SK-N-DZ (cell line): ENCODE measurements at places on chromosomes 12 and 14.

DNA sequence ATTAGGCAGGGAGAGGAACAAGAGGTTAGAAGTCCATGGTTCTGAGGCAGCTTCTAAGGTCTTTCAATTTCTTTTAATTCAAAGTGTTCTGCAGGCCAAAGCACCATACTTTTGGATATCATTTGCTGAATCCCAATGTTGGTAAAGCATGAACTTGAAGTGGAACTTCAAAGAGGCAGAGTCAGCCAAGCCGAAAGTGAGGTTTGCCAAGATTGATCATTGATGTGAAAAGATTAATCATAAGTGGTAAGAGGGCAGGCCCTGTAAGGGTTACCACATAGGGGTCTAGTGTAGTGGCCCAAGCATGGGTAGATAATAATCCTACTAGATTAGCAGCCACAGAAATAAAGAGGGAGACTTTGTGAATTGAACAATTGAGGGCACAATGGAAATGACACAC is 191.7 kb upstream of the DIO2 start:
- DNase-seq, result no peak

- no peak for DNase-seq
Measured at GRCh38 chr12:88408823-88409222, 171.4 kb downstream of the KITLG start.

GRCh38 chr12:31225656-31226535 is 100.1 kb downstream of the SINHCAF start:
- no peak for DNase-seq

DNA sequence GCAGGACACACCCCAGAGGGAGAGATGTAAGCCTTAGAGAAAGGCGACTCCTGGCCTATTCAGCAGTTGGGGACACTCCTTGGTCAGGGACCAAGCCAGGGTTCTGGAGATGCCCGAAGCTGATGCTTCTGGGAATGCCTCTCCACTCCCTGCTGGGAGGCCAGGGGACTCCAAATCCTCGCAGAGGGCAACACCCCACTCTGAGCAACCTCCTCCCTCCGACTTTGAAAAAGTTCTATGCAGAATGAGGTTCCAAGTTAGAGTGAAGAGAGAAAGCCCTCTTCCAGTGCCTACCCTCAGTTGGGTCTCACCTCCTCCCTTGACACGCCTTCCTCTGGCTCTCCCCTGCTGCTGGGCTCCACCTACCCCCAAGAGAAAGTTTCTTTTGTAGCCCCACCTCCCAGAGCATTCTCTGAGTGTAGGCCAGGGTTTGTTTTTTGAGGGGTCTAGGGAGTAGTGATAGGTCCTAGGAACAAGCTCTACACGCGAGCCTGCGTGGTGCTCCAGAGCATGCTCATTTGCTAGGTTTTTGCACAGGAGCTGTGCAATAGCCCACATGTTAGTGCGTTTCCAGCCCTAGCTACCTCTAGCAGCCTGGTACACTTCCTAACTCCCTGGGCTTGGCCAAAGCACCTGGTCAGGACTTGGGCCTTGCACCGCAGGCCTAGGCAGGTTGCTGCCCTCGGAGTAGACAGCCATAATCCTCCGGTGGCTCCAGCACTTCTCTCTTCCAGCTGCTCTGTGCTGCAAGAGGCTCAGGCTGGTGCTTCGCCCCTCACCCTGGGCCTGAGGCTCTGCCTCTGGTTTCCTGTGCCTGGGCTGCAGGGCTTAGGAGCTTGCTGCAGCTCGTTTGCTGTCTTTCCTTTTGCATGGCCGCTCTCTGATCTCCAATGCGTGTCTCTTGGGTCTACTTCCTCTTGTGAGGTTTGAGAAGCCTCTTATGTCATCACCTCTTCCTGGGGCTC is 590 bp upstream of the CEBPE start:
- DNase-seq, result no peak

DNA sequence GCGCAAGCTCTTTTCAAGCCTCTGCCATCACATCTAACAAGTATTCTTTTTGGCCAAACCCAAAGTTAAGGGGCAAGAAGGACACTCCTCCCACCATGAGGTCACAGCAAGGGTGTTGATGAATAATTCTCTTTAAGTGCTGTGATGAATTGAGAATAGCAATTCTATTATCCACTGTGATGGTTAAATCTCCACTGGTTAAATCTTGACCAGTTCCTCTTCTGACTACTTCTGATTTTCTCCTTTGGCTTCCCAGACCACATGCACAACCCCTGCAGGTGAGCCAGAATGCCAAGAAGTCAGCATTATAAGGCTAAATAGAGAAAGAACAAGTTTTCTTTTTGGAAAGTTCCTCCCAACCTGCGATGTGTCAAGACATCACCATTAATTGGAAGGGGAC is 90.6 kb upstream of the BCL2L14 start:
- no peak for DNase-seq

GRCh38 chr14:88998027-88998426 is 173.6 kb downstream of the TTC8 start:
- DNase-seq, result peak; percentile 99

- DNase-seq, result no peak
Measured at GRCh38 chr12:99332936-99333591, 314.5 kb upstream of the GARIN6 start.

DNA sequence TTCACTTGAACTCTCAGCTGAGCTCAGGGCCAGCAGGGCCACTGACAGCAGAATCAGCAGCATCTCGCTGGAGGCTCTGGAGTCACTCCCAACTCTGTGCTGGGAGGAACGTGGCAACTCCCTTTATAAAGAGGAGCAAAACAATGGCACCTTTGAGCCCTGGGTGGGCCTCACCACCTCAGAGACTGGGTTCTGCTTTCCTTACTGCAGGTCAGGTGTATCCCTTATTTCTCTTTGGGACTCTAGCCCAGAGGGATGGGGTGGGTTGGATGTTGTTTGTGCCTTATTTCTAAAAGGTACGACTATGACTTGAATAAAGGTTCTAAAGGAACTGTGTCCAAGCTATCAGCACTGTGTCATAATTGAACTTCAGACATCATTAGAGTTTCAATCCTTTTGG is at the start of gene PRB4:
TSS of gene PRB4 (minus strand) at position 101 of the 400 bp plus-strand sequence. CDS start at position 63, 38 bp downstream.
- no peak for DNase-seq

GRCh38 chr14:70721542-70721941 is 79.8 kb downstream of the TTC9 start:
- no peak for DNase-seq

DNA sequence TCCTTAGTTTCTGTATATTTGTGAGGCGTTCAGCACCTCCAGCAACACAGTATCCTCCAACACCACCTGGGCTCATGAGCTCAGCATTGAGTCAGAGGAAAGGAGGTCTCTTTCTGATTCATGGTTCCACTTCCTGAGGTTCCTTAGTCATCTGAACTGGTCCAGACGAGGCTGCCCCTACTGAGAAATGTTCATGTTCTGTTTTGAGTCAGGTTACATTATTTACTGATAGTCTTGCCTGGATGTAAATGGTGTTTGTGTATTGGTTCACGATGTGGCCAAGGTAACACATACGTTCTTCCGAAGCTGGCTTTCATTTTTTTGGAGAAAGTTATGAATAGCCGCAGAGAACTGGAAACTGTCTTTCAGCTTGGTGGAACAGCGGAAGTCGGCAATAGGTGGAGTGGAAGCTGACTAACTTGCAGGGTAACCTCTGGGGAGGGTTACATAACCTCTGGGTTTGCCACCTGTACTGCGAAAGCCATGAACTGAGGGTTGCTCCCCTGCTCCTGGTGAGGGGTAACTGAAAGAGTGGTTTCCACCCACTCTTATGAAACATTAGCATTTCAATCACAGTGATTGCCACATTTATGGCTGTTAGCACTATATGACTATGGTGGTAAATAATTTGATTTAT is 42.2 kb upstream of the MANSC4 start:
- no peak for DNase-seq

DNA sequence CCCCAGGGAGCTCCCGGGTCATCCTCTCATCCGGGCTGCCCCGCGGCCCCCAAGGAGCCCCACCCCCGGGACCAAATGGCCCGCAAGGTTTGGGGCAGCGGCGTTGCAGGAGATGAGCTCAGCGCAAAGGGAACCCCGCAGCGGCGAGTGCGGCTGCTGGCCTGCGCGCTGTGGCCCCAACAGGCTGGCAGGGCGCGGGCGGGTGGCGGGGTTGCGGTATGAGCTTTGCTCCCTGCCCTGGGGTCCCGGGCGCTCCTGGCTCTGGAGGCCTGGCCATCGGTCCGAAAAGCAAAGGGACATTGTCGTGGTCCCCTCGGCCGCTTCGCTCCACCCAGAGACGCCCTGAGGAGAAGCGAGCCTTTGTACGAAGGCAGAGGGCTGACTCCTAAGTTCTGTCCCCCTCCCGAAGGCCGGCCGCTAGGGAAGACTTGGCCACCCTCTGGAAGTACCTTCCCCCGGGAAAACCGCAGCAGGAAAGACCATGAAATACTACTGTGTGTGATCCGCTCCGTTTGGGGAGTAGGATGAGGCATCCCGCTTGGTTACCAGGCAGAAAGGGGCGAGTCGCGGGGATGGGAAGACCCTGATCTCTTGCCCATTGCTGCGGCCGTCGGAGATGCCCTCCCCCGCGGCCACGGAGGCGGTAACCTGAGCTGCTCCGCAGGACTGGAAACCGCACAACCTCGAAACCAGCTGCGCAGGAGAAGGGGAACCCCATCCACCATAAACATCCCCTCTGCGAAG is 620 bp upstream of the NID2 start:
- no peak for DNase-seq

GRCh38 chr12:95143621-95144205 is 70.3 kb upstream of the NR2C1 start:
- no peak for DNase-seq

GRCh38 chr12:69123919-69124638 is 115.3 kb upstream of the CPSF6 start:
- no peak for DNase-seq

- peak; percentile 20 for DNase-seq
Measured at GRCh38 chr12:38961683-38962082, 56.3 kb upstream of the CPNE8 start.

DNA sequence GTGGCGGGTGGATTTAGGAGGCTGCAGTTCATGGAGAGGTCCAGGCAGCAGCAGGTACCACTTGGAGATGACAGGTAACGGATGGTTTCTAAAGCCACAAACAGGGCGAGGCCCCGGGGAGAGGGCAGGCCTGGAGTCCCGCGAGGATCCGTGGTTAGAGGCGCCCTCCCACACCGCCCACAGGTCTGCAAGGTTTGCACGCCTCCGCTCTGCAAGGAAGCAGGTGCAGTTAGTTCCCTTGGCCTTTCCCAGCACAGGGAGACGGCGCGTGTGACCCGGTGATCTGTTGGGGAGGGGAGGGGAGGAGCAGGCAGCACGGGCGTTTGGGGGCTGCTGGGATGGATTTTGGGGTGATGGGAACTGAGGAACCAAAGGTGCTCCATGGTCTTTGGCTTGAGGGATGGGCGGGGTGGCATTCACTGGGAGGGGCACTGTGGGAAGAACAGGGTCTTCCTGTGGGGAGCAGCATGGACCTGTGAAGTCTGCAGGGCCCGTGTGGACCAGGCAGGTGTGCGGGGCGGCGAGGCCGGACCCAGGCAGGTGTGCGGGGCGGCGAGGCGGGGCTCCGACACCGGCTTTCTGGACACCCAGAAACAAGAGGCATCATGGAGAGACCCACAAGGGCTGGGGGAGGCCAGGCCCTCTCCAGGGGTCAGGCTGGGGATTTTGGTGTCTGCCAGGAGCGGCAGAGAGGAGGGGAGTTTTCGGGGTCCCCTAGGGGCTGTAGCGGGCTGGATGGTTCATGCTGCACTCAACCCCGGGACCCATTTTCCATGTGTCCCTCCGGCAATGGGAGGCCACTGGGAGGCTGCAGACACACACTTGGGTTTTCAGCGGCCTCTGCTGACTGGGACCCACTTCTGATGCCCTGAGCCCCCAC is 29.1 kb downstream of the NOC4L start:
- no peak for DNase-seq

DNA sequence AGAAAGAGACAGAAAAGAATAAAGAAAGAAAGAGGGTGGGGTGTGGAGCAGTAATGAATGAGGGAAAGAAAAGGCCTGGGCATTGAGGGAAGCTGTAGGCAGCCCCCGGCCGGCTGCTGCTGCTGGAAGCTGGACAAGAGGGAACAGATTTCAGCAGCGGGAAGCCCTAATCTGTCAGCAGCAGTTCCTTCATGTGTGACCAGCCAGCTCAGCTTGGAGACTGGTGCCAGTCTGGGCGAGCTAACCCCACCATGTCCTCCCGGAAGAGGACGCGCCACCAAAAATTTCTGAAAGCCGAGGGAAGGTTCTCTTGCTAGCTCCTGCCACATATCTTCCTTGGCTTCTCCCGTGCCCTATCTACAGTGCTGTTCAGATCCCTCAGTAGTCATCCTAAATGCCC is 236.8 kb downstream of the GRIN2B start:
- no peak for DNase-seq

GRCh38 chr12:67280572-67280971 is 11.4 kb downstream of the CAND1 start:
- DNase-seq, result no peak

GRCh38 chr14:69350892-69351291 is 47.2 kb downstream of the ERH start:
- no peak for DNase-seq
